ENCODE measurements at places on chromosomes 16 and 17.

GRCh38 chr17:38745545-38745944 is 2.6 kb downstream of the PCGF2 start:
- no peak for DNase-seq

- DNase-seq = no peak
Observed at GRCh38 chr16:50942143-50942542, 200.3 kb downstream of the CYLD start.

DNA sequence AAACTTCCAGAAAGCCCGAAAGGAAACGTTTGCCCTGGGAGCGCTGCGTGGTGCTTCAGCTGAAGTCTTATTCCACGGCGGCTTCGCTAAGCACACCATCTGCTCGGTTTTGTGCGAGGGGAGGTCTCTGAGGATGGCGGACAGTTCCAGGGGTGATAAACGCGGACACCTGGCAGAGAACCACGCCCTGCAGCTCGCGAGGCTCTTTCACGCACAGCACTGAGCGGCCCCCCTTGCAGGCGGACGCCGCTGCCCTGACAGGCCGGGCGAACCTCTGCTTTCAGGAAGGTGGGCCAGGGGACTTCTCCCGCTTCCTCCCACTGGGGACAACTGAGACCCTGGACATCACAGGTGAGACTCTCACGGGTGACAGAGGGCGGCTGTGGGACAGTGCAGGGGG is 3.7 kb downstream of the MVD start:
- no peak for DNase-seq

DNA sequence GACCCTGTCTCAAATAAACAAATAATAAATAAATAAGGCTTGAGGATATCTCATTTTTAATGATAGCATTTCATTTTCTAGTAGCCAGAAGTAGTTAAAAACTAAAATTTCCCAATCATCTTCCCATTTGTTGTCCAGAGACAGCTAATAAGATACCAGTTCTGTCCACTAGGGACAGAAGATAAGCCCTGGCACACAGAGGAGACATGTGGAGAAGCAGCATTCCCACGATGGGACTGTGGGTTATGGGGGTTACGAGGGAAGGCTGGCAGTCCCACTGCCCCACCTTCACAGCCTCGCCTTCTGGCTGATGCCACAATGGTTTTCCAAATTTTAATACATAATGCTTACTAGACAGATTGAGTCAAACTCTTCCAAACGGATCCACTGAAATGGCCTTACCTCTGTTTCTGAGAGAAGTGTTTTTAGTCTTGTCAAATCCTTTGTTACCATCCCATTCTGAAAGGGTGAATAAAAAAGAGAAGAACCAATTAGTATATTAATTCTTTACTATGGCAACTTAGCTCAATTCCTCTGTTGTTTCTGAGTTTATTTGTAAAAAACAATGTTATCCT is 44.2 kb downstream of the HELZ start:
- DNase-seq = no peak

GRCh38 chr16:73145166-73145880 is 97.4 kb upstream of the ZFHX3 start:
- no peak for DNase-seq

- DNase-seq = no peak
Observed at GRCh38 chr16:15435216-15435864, 952 bp downstream of the BMERB1 start.

GRCh38 chr16:58280146-58280845 is 14.5 kb downstream of the PRSS54 start:
- no peak for DNase-seq

DNA sequence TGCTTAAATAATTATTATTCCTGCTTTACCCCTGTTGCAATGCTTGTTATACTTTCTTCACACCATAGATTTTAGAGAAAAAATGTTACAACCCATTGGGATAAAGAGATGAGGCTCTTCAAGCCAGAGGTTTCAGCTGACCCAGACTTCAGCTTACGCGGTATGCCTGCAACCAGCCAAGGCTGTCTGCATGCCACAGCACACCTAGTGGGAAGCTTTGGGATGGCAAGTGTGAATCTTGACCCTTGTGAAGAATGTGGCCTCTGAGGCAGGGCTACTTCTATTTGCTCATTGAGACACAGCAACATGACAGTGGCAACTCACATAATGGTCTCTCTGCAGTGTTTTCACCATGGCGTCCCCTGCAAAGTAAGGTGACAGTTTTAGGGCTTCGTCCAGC is 193.9 kb upstream of the PIRT start:
- no peak for DNase-seq

GRCh38 chr17:47959825-47960655 is 2.4 kb upstream of the PRR15L start:
- DNase-seq = no peak

DNA sequence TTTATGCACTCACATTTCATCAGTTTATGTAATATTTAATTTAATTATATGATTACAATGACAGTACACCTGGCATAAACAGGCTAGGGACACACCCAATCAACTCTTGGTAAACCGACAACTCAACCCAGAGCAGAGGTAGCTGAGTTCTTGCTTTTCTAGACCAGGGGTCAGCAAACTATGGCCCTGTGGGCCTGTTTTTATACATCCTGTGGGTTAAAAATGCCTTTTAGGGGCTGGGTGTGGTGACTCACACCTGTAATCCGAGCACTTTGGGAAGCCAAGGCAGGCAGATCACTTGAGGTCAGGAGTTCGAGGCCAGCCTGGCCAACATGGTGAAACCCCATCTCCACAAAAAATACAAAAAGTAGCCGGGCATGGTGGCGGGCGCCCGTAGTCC is 99.2 kb upstream of the TMEM97 start:
- no peak for DNase-seq

DNA sequence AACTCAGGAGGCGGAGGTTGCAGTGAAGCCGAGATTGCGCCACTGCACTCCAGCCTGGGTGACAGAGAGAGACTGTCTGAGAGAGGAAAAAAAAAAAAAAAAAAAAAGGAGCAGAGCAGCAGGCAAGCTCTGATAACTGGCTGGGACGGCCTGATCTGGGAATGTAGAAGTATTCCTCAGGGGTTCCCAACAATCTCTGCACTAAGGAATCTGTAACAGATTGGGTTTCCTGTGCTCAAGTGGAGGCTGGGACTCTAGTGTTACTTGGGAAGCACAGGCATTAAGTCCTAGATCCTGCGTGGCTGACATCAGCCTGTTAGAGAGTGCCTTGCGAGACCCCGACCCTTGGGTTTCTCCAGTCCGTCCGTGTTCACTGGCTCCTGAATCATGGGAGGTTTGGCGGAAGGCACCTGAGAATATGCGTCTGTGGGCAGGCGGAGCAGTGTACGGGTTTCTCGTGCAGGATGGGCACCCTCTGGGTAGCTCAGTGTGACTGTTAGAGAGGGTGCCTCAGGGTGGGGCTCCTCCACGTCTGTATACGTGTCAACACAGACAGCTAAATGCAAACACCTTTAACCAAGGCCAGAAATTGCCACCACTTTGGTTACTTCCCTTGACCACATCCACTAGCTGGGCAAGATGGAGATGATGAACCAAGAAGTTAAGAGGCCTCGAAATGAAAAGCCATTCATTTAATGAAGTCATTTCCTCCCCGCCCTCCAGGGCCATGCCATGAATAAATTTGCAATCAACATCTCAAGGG is 174.9 kb upstream of the RPL38 start:
- no peak for DNase-seq

GRCh38 chr17:28509789-28510188 is 3.6 kb downstream of the FOXN1 start:
- DNase-seq = no peak

DNA sequence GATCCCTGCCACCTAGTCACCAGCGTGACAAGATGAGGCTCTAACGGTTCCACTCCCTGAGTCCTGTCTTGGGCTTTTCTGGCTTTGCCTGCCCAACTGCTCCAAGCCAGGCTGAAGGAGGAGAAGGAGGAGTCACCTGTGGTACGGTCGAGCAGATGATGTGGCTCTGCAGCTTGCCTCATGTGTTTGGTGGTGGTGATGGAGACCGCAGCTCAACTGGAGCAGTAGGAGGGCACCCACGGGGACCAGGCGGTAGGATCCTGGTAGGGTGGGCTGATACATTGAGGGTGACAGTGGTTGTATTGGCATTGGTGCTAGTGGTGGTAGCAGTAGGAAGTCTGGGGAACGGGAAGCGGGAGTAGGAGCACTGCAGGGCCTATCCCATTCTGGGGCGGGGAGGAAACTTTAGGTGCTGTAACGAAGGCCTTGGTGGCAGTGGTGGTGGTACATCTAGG is 202.8 kb upstream of the WSB1 start:
- DNase-seq = no peak

- no peak for DNase-seq
Observed at GRCh38 chr16:29842732-29843346, 20.2 kb downstream of the CDIPT start.

DNA sequence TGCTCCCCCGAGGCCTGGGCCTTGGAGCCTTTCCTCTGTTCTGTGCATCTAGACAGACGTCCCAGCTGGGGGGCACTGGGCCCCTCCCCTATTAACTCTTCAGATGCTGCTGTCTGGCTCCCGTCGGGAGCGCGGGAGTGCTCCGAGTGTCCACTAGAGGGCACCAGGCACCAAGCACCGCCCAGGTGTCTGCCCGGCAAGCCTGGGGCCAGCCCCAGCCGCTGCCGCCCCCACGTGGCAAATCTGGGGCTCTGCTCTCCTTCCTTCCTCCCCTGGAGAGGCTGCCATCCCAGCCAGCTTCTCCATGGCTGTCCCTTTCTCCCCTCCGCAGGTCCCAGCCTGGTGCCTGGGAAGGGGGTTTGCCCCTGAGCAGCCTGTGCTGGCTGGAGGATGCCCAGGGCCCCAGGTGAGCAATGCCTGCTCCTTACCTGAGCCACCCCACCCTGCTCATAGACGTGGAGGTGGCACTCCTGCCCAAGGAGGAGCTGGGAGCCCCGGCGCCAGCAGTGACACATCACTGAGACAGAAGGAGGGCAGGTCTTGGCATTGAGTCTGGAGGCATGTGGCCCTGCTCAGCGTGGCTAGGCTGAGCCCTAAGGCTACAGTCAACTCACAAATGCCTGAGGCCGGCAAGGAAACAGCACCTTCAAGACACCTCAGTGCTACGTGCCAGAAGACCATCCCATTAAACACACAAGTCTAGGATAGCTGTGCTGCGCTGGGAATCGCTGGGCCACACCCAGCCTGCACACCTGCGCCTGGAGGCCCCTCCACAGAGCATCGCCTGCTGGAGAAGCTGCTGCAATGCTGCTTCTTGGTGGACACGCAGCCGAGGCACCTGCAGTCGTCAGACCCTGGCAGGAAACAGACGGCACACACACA is 19.7 kb downstream of the TMEM235 start:
- peak; percentile 76 for DNase-seq

- peak; percentile 51 for DNase-seq
Observed at GRCh38 chr17:79393358-79394052, 217.3 kb downstream of the RBFOX3 start.

- DNase-seq = no peak
Observed at GRCh38 chr16:86092586-86093480, 193.9 kb downstream of the IRF8 start.

DNA sequence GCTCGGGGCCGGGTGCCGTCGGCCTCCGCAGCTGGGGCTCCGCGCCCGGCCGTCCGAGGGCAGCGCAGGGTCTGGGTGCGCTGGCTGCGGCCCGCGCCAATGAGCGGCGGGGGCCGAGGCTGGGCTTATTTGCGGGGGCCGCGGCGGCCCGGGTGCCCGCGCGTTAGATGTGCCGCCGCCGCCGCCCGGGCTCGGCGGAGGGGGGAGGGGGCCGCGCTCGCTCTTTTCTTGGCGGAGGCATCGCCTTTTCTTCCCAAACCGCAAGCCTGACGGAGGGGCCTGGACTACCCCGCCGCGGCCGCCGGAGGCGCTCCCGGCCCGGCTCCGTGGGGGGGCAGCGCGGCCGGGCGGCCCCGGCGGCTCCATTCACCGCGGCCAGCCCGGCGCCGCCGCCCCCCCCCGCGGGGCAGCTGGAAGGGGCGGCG is at the start of gene NOTUM:
TSS of gene NOTUM (minus strand) at position 101 of the 425 bp plus-strand sequence. CDS start 278 bp downstream, outside the sequence.
- no peak for DNase-seq

- DNase-seq = no peak
Observed at GRCh38 chr16:55045329-55045728, 114.7 kb downstream of the IRX5 start.

DNA sequence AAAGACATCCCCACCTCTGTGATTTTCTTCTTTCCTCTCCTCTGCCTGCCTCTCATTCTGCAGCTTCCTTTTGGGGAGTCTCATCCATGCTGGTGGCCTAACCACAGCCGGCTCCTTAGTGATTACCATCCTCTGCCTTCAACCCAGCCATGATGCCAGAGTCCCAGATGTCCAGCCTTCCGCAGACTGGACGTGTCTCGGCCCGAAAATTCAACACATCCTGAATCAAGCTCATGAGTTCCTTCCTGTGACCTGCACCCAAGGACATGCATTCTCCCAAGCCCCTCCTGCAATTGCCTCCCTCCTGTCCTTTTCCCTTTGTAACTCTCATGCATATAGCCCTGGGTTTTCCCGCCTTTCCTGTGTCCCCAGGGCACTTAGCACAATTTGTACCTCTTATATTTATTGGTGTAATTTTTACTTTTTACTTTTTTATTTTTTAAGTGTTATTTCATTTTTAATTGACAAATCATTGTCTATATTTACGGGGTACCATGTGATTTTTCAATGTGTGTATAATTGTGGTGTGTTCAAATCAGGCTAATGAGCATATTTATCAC is 1.2 kb upstream of the SLC13A5 start:
- DNase-seq = no peak

DNA sequence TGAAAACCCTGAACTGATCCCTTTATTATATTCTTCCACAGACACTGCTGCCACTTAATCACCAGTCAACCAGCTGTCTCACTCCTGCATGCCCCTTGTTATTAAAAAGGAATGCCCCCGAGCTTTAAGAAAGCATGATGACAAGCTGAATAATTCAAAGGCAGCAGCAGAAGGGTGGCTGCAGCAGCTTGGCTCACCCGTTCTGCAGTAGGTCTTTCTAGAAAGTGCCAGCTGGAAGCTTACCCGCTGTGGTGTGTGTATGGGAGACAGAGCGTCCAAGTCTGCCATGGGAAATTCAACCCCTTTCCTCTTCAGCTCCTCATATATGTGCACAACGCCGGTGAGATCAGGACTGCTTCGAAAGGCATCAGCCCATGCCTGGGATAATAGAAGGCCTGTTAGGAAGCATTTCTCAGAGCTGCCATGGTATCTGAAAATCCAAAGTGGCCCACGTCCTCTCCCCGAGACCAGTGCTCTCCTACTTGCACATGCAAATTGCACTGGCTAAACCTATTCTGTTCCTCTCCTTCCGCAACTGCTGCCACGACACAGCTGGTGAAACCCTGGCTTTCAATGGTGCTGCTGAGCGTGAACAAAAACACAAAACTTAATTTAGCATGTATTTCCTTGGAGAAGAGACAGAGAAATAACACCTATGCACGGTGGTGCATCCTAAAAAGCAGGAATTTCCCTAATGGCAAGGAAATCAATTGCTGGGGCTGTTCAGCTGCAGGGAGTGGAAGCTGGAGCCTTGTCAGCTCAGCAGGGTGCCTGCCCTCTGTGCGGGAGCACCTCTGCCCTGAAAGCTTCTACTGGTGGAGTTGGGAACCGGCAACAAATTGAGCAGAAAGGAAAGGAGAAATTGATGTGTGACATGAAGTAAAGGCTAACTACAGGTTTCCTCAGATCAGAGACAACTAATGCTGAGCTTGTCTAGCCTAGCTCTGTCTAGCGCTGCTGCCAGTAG is 47.9 kb upstream of the SREBF1 start:
- DNase-seq = no peak

- DNase-seq = peak; percentile 69
Observed at GRCh38 chr16:4288148-4288921, 15.5 kb upstream of the TFAP4 start.

- peak; percentile 19 for DNase-seq
Observed at GRCh38 chr17:72556944-72557826, 436.4 kb downstream of the SOX9 start.
